Fibroblast of mammary gland (primary cell): ENCODE measurements at places on chromosomes 2 and 18.
A peak's percentile ranks its signal among the peaks of the same experiment; 100 is the strongest.

DNA sequence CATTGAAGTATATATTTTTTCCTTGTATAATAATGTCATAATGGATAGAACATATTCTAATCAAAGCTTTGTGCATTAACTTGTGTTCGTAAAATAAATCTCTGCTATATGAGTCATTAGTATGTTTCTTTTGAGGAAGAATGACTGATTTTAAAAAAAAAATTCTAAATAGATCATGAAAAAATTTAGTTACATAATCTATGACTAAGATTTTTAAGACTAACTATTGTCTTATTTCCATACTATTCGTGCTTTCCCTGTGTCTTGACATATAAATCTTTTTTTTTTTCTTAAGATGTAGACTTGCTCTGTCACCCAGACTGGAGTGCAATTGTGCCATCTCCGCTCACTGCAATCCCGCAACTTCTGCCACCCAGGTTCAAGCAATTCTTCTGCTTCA, 226.1 kb downstream of the DSEL start:
- peak; percentile 23 for DNase-seq

- peak; percentile 43 for DNase-seq
Observed at GRCh38 chr2:170930131-170930990, 1.3 kb downstream of the GORASP2 start.

- DNase-seq, result no peak
Observed at GRCh38 chr2:113212245-113213060, 38.7 kb downstream of the PSD4 start.

DNA sequence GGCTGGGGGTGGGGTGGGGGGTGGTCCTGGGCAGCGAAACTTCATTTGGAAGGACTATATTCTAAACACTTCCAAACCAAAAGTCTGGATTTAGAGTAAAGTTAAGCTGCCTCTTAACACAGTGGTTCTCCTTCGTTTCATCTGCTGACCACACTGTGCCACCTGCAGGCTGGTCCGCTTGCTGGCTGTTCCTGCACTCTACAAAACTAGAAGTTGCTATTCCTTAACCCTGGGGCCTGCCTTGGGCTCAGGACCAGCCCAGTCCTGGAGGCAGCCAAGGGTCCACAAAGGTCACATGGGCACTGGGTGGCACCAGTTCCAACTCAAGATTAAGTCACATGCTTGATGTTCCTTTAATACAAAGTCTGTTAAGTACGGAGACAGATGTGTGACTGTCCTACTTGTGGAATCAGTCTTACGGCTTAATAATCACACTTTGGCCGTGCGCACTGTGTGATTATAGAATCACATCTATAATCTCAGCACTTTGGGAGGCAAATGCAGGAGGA, 195.4 kb downstream of the FAM210A start:
- peak; percentile 31 for DNase-seq

DNA sequence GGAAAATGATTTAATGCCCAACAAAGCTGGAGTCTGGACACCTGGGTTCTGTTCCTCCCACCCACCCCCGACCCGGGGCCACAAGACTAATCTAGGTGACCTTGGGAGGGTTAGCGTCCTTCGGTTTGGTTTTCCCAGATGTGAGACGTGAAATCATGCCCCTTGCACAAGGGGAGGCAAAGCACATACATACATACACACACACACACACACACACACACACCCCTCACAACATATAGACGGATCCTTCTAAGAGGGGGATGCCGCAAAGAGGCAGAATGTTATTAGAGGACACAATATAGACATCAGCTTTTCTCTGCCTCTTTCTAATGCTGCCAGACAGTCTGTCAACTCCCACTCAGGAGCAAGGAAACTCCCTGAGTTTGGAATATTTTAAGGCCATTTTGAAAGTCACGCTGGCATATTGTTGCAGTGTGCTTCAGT, 616 bp upstream of the RBMS1 start:
- no peak for DNase-seq

DNA sequence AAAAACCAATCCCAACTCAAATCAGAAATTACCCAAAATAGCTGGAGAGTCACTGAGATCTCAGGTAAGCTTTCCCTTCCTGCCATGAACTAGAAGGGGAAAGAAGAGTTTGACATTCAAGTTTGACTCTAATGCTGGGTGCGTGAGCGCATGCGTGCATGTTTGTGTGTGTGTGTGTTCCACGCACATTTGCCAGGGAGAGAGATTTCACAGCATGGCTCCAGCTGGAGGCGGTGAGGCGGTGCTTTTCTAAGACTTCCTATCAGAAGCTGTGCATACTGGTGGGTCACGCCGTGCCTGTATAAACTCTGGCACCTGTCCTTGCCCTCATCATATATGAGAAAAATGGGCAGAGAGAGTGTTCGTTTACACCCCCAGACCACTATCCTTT, 116.2 kb downstream of the MSH2 start:
- no peak for DNase-seq

DNA sequence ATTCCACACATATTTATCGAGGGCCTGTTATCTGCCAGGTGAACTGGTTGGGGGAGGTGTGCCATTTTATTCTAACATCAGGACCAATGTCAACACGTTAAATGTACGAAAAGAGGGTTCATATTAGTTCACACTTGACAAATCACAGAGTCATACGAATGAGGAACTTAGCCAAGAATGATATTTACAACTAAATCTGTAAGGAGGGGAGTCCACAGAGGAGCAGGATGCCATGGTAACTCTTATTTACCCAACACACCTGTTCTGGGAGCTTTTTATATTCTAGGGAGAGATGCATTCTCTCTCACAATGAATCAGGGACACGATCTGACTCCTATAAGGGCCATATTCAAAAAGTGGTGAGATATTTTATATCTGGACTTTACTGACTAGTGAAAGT, 144.1 kb downstream of the CDC42EP3 start:
- no peak for DNase-seq

GRCh38 chr2:68483011-68483410, 15.6 kb downstream of the APLF start:
- DNase-seq, result no peak

DNA sequence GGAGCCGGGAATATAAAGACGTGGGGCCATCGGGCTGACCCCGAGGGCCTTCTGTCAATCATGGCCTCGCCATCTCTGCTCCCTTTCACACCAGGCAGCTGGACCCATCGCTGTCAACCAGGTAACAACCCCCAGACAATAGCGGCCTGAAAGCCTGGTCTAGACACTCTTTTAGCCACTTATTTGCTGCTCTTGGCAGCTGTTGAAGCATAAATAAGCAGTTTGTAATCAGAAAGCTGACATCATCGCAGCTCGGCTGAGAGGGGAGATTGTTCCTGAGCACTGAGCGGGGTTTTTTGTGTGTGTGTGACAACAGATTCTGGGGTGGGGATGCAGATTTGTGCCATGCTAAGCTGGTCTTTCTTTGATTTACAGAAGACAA, 423.6 kb upstream of the POU3F3 start:
- no peak for DNase-seq

DNA sequence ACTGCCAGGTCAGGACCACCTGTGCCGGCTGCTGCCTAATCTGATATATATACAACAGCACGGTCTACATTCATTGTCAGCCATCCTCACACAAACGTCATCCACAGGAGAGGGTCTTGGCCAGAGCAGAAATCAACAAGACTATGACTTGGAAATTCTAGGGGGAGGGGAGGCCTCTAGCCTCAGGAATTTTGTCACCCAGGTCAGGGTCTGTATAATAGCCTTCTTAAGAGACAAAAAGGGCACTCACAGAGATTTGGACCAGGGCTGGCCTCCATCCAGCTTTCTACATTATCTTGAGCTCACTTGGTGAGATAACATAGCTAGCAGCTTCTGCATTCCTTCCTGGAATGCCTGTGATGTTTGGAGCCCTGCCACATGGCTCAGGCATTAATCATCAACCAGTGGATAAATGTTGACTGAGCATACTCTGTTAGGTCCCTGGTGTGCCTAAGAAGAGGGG, 50.4 kb upstream of the CTIF start:
- peak; percentile 82 for DNase-seq

DNA sequence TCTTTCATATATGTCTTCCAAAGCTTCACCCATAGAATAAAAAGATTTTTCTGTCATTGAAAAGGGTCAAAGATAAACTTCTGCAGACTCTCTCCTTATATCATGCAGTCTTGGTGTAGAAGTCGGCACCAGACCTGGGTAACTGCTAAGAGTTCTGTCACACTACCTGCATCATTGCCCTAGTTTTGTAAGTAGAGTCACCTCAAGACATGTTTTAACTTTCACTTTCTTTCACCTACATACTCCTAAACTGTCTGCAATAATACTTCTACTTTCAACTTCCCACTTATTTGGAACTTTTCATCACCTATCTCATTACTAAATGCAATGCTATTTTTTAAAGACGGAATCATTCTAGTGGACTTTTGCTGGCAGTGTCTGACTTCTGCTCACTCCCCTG, 475.6 kb upstream of the VRK2 start:
- DNase-seq, result no peak

- DNase-seq, result no peak
Observed at GRCh38 chr2:148593421-148593820, 51.1 kb upstream of the EPC2 start.

DNA sequence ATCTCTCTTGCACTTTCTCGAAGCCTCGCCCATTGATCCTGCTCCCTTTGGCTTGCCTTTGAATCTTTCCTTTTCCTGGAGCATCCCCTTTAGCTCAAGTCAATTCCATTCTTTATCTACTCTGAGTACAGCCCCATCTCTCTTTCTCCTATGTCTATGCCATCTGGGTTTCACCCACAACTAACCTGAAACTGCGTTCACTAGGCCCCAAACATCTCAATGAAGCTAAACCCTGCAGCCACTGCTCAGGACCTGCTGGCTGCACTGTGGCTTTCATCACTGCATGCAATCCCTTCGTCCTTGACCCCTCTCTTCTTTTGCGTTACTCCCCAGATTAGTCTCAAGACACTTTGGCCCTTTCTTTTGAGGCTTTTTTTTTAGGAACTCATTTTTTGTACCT, 81.6 kb upstream of the CYRIA start:
- no peak for DNase-seq

DNA sequence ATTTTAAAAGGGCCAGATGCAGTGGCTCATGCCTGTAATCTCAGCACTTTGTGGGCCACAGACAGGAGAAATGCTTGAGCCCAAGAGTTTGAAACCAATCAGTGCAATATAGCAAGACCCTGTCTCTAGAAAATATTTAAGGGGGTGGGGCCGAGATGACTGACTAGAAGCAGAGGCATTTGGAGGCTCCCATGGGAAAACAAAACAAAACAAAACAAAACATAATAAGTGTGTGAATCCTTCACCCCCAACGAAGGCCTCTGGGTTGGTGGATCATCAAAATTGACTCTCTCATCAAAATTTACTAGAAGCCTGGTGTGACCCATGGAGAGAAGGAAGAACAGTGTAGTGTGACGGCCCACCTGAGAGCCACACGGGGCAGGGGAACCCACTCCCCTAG, 560.9 kb downstream of the LRP1B start:
- no peak for DNase-seq

GRCh38 chr2:241859436-241860183, 916 bp upstream of the PDCD1 start:
- peak; percentile 32 for DNase-seq

GRCh38 chr18:5542515-5543035, 1.2 kb downstream of the EPB41L3 start:
- DNase-seq, result peak; percentile 63

DNA sequence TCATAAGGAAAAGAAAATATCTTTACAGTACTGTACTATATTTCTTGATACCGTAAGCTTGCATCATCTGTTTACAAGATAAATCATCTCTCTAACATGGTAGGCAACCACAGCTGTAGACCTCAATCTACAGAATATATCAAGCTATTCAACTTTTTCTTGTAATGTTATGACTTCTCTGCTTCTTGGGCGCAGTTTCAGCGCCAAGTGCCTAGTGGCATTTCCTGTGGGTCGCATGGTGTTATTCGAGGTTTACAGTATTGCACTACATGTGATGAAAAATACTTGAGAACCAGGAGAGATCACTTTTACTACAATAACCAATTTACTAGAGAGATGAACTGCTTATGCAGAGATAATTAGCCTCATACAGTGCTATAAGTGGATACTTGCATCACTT, 34.0 kb upstream of the SESTD1 start:
- no peak for DNase-seq

- DNase-seq, result no peak
Observed at GRCh38 chr2:121362774-121363173, 77.8 kb upstream of the TFCP2L1 start.

GRCh38 chr2:85861650-85862049, 27.1 kb downstream of the ST3GAL5 start:
- no peak for DNase-seq

DNA sequence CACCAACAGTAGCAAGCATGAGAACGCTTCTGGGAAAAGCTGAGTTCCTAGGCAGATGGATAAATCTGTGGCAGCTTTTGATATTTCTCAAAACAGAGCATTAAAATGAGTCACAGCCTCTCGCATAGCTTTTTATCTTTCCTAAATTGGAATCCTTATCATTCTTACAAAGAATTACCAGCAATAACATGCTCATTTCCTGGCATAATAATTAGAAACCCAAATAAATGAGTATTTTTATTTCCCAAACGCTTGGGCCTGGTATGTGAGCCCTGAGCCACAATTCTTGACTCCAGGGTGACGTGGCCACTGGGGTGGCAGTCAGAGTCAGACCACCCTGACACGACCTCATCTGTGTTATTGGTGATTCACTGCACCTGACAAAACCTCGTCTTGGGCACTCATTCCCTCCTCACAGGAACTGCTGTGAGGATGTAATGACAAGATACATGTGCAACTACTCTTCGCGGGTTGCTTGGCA, 210.7 kb downstream of the ARL4C start:
- peak; percentile 56 for DNase-seq

DNA sequence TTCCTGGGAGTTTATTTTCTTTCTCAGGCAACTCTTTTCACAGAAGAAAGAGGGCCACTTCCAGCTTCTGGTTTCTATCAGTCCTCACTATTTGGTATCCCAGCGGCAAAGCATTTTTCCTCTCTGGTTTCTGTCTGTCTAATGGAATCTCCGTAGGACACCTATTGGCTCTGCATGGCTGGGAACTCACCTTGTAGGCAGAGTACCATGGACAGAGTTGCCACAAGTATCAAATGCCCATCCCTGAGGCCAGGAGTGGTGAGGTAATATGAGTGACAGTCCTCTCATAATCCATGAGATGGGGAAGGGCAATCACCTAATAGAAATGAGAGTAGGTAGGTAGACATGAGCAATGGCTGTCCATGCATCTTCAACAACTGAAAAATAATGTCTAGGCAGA, 369.5 kb upstream of the PIK3C3 start:
- DNase-seq, result no peak

GRCh38 chr2:134389381-134389780, 135.5 kb downstream of the MGAT5 start:
- no peak for DNase-seq

GRCh38 chr2:230640540-230641011, 72.1 kb upstream of the CAB39 start:
- DNase-seq, result no peak

GRCh38 chr2:98759338-98759737, 28.4 kb upstream of the MGAT4A start:
- no peak for DNase-seq
